Activated CD8-positive, alpha-beta memory T cell treated with anti-CD3 and anti-CD28 coated beads for 4 hours (primary cell): ENCODE measurements at places on chromosomes 5 and 9.

DNA sequence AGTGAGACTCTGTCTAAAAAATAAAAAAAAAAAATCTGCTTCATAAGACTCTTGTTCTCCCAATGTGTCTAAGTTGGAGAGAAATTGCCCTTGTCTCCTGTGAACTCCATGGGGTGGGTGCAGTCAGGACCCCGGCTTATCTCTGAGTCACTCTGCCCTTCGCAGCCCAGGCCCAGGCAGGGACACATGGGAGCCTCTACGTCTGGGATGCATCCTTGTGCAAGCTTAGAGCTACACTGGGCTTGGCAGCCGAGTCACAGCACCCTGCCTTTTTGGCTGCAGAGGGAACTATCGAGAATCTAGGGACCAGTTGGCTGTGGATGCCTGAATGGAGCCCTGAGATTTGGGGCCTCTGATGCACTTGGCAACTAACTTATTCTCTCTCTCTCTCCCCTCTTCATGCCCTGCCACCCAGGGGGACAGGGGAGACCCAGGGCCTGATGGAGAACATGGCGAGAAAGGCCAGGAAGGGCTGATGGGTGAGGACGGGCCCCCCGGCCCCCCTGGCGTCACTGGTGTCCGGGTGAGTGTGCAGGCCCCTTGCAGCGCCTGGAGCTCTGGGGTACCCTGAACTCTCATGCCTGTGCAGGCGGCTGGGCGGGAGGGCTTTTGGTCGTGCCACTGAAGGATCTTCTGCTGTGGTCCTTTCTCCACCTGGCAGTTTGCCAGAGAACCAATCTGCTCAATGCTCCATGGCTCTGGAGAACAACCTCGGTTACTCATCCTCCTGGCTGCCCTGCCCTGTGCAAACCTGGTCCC, 47.5 kb upstream of the ORM1 start:
- DNase-seq = no peak

DNA sequence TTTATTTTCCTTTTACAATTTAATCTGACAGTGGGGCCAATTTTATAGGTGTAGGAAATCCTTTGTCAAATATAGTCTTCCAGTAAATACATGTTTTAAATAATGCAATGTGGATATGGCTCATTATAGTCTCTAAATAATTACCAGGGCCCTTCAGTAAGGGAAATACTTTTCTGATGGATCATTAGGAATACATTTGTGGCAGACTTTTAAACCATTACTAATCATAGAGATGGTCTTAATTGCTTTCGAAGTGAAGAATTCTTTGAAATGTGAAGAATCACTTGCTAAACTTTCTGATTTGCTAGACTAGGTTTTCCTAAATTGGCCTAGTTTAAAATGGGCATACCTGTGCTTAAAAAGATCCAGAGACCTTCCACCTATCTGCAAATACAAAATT, 105.6 kb upstream of the ELL2 start:
- no peak for DNase-seq

- DNase-seq = no peak
Observed at GRCh38 chr5:56050551-56051255, 55.9 kb upstream of the IL6ST start.

- no peak for DNase-seq
Observed at GRCh38 chr9:86238861-86239770, 20.3 kb downstream of the C9orf153 start.

DNA sequence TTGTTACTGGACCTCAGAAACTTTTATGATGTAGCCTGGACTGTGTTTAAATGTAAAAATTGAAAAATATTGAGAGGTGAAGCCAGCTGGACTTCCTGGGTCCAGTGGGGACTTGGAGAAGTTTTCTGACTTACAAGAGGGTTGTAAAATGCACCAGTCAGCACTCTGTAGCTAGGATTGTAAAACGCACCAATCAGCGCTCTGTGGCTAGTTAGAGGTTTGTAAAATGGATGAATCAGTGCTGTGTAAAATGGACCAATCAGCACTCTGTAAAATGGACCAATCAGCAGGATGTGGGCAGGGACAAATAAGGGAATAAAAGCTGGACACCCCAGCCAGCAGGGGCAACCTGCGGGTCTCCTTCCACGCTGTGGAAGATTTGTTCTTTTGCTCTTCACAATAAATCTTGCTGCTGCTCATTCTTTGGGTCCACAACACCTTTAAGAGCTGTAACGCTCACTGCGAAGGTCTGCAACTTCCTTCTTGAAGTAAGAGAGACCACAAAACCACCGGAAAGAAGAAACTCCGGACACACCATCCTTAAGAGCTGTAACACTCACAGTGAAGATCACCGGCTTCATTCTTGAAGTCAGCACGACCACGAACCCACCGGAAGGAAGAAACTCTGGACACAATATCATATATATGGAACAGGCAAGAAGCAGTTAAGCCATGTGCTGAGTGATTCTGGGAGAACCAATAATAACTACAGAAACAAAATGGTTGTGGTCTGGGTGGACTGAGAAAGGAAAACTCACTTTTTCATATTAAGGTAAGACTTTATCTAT, 201.3 kb downstream of the GABRG2 start:
- no peak for DNase-seq

DNA sequence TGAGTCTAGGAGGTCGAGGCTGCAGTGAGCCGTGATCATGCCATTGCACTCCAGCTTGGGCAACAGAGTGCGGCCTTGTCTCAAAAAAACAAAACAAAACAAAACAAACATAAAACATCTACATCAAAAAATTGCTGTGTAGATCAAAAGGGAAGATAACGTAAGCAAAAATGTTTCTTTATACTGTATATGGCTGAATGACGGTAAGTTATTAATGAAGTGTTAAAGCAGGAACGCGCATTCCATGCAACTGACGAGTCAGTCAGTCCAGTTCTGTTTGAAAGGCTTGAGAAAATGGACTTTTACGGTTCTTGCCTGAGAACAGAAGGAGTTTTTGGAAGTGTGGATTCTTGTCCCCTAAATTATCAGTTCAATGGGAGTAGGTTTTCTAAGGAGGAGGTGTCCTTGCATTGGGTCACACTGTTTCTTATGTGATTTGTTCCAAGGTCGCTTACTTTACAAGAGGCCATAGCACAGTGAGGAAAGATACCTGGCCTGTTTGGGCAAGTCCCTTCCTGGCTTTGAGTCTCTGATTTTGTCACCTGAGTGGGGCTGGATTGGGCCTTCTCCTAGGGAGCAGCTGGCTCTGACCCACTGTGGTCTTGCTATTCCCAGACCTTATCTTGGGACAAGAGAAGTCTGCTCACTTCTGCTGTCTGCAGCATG, 6.6 kb upstream of the PTGS1 start:
- no peak for DNase-seq

GRCh38 chr5:171642894-171643293, 142.7 kb upstream of the SMIM23 start:
- no peak for DNase-seq
